ENCODE measurements at places on chromosomes 5 and 9.

GRCh38 chr9:91849694-91850093 is 100.3 kb downstream of the ROR2 start:
- no peak for DNase-seq

DNA sequence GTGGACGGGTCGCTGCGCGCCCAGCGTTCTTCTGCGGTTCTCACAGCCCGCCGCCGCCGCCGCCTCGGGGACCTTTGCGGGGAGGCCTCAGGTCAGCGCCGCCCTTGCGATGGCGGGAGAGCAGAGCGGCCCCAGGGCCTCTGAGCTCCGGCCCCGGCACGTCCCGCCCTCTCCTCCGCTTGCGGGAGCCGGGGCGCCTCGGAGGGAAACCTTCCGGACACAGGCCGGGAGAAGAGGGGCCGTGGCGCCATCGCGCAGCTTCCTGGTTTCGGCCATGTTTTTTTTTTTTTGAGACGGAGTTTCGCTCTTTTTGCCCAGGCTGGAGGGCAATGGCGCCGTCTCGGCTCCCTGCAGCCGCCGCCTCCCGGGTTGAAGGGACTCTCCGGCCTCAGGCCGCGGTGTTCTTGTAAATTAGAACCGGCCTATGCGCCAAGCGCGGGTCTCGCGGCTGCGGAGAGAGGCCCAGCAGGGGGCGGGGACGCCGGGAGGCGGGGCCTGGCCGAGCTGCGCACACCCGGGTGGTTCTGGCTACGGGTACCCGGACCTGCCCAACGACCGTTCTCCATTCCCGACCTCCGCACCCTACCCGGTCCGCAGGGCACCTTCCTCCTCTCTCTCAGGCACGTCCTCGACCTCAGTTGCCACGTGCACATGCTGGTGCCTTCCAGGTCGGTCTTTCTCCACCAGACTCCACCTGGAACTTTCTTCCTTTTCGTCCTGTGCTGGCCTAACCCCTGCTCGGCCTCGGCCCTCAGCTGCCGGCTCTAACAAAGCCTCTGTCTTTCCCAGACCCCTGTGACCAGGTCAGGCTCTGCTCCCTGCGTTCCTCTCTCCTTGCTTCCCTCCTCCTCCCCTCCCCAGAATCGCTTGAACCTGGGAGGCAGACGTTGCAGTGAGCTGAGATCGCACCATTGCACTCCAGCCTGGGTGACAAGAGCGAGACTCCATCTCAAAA is 28.8 kb upstream of the MGAT1 start:
- peak; percentile 29 for DNase-seq

DNA sequence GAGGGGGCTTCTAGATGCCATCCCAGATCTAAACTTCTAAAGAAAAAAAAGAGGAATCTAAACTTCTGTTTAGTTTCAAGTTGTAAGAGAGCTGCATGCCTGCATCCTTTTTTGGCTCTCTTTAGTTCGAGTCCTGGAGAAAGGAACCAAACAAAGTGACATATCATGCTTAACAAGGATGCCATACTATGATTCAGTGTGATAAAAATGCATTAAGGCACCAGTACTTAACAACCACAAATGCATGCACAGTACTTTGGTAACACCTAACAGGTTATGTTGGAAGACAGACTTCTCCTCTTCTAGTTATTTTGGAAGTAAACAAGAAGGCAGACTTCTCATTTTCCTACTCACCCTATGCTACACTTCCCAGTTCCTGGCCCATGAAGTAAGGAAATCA is 27.3 kb downstream of the NME5 start:
- no peak for DNase-seq

DNA sequence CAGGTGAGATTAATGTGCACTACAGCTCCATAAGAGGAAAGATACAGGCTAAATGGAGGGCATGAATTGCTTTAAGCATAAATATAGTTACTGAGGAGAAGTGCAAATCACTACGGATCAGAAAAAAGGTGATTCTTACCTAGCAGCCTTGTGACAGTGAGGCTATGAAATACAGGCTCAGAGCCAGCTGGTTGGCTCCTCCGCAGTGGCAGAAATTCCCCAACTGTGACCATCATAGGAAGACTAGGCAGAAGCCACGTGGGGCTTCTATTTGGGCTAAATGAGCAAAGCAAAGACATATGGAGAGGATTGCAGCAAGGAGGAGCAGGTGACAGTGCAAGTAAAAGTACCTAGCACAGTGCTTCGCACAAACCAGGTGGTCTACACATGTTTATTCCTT is 40.5 kb downstream of the CDO1 start:
- no peak for DNase-seq

DNA sequence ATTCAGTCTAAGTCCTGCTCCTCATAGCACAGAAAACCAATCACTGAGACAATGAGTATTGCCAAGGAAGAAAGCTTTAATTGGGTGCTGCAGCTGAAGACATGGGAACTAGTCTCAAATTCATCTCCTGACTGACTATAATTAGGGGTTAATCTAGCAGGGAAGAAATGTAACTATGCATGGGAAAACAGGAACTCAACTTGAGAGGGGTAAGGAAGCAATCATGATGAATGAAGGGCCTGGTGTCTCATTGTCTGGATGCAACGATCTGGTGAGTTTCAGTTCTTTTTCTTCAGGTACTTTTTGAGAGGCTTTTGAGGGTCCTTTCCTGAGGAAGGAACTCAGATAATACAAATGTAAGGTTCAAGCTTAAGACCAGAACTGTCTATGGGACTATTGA is 24.0 kb upstream of the OCLN start:
- DNase-seq = no peak

- DNase-seq = no peak
These were observed 130.3 kb downstream of the NSG2 start for GRCh38 chr5:174175716-174176268.

GRCh38 chr5:65924366-65925043 is 1.9 kb upstream of the ERBIN start:
- no peak for DNase-seq

GRCh38 chr5:174535669-174536068 is 188.7 kb upstream of the MSX2 start:
- no peak for DNase-seq

DNA sequence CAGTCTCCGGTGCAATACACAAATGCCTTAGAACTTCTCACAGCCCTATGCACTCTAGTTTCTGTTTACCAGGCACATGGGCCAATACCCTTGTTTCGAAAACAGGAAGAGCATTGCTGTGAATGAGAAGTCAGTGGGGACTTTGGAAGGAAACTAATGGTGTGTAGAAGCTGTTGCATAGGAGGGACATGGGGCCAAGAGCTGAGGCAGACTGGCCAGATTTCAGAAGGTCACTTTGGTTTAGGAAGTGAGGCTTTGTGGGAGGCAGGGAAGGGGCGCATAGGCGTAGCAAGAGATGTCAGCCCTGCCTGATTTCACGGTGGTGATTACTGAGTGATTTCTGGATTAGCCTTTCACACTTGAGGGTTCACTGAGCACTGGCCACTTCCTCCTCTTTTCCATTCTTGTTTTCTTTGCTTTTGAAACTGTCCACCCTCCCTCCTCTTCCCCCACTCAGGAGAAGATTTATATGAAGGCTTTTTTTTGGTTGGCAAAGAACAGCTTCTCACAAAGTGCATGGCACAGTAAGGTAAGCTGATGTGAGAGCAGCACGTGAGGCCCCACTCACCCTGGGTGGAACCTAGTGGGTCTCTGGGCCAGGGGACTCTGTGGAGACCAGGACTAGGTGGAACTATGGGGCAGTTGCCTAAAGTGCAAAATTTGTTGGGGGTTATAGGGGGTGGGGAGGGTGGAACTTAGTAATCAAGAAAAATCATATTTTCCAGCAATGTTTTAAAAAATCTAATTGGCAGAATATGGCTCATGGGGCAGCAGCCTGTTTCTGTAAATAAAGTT is 6.1 kb upstream of the TMEM252 start:
- DNase-seq = no peak

DNA sequence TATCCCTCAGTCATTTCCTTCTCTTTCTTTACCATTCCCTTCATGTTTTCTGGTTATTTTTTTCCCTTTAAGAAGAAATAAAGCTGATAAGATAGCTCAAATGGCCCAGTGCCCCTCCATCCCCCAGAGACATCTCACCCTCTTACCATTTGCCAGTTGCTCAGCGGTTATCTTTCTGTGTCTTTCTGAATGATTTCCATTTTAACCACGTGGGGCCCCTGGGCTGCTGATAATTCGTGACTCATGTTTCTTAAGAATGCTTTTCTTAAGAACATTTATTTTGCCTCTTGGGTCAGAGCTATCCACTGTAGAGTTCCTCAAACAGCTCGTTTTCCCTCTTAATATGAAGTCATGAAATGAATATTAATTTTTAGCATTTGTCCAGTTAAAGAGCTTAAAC is 147.8 kb downstream of the MAST4 start:
- DNase-seq = no peak

- no peak for DNase-seq
These were observed 153.9 kb downstream of the GPBP1 start for GRCh38 chr5:57327561-57328367.

DNA sequence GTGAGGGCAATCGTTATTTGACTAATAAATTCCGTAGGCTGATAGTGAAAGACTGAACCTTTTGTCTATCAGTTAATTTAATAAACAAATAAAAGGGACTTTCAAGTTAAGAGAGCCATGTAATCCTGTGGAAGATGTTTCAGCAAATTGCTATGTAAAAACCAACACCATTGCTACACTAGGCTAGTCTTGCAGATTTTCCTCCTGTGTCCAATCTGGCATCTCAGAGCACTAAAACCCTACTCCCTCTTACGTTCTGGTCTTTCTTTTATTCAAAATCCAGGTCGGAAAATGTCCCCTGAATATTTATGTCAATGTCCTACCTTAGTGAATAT is 478.8 kb upstream of the TNC start:
- DNase-seq = no peak

All from activated CD8-positive, alpha-beta memory T cell treated with anti-CD3 and anti-CD28 coated beads for 1 hour (primary cell).